Type B pancreatic cell (in vitro differentiated cells): ENCODE measurements at places on chromosomes 4 and X.

- no peaks in the 10 kb centered on the region for H3K4me1 ChIP-seq
- no peak overlapping the region for H3K4me3 ChIP-seq
- H3K27ac ChIP-seq, result no peak overlapping the region
- DNase-seq, result no peak
Observed at GRCh38 chrX:49257074-49257790, 7.3 kb downstream of the FOXP3 start.

DNA sequence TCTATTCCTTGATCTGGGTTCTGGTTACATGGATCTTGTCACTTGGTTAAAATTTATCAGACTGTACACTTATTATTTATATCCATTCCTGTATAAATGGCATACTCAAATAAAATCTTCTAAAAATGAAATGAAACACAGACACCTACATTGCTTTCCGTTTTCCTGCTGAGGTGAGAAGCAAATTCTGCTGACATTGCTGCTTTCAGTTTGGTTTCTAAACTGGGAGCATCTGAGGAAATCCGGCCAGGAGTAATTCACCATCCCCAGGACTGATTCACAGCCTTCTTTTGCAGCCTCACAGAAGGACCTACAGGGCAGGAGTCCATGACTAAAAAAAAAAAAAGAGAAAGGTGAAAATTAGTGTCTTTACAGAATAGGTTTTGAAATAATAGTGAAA, 93.6 kb downstream of the CORIN start:
- H3K27ac ChIP-seq, result no peak overlapping the region
- no peaks in the 10 kb centered on the region for H3K27me3 ChIP-seq
- no peak for DNase-seq

DNA sequence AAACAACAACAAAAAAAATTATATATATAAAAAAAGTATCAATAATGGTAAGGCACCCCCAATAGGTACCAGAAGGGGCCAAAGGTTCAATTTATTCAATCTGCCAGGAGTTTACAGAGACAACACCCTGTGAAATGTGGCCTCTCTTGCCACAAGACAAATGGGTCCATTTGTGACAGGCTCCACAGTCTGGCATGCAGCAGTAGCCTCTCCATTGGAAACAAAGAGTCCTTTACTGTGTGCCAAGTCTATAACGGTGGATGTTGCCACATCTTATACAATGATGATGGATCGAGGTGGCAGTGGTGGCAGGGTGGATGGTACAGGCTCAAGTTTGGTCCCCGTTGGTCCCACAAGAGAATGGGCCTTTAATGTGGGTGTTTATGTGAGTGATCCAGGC, 70.1 kb upstream of the SH3RF1 start:
- peaks cover 22% of the 10 kb centered on the region for H3K27me3 ChIP-seq
- H3K27ac ChIP-seq, result no peak overlapping the region

DNA sequence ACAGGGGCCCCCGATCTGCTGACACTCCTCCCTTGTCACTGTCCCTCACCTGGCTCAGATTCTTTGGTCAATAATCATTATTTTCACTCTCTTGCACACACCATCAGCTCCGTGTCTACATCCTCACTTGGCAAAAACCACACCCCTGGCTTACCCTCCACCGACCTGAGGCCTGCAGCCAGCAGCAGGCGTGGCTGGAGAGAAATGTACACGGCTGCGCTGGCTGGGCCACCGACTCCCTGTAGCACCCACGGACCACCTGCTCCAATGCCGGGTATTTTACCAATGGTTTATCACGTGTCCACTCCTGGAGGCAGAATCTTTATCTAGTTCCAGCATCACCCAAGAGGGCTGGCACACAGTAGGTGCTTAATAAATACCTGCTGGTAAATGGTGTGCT, 98.4 kb downstream of the WFS1 start:
- no peak for DNase-seq
- H3K4me1 ChIP-seq, result no peaks in the 10 kb centered on the region
- no peak overlapping the region for H3K27ac ChIP-seq
- H3K27me3 ChIP-seq, result peaks cover 38% of the 10 kb centered on the region
- H3K4me3 ChIP-seq, result no peak overlapping the region

DNA sequence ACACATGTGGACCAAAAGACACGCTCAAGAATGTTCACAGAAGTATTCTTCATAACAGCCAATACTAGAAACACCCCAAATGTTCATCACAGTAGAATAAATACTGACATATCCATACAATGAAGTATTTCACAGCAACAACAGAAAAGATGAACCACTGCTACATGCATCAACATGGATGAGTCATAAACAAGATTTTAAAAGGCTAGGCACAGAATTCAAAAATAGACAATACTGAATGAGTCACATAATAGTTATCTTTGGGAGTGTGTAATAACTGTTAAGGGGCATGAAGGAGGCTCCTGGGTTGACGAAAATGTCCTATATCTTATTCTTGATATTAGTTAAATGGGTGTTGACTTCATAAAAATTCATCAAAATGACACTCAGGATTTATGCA, 43.5 kb downstream of the CLOCK start:
- no peaks in the 10 kb centered on the region for H3K4me1 ChIP-seq
- DNase-seq, result no peak
- H3K36me3 ChIP-seq, result peaks cover 24% of the 10 kb centered on the region
- no peak overlapping the region for H3K27ac ChIP-seq
- no peak overlapping the region for H3K4me3 ChIP-seq

DNA sequence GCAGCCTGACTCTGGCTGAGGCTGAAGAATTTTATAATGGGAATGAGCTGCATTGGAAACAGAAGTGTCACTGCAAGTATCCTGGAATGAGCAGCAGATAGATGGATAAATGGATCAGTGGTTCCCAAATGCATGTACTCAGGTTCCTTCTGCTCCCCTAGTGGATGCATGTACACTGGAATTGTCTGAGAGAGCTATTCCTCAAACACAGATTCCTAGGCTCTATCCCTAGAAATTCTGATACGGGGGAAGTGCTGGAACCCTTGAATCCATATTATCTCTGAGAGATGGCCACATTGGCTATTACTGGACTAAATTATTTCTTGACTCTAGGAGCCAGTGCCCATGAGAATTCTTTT, 64.8 kb downstream of the TMEM131L start:
- H3K4me3 ChIP-seq, result no peak overlapping the region
- no peak overlapping the region for H3K27ac ChIP-seq
- H3K36me3 ChIP-seq, result peaks cover 6% of the 10 kb centered on the region
- H3K27me3 ChIP-seq, result no peaks in the 10 kb centered on the region
- DNase-seq, result no peak
- peaks cover 27% of the 10 kb centered on the region for H3K4me1 ChIP-seq

- DNase-seq, result no peak
- no peak overlapping the region for H3K27ac ChIP-seq
- peaks cover 8% of the 10 kb centered on the region for H3K4me1 ChIP-seq
- H3K4me3 ChIP-seq, result no peak overlapping the region
- H3K27me3 ChIP-seq, result peaks cover 11% of the 10 kb centered on the region
- H3K36me3 ChIP-seq, result no peaks in the 10 kb centered on the region
Observed at GRCh38 chr4:129248621-129249020, 152.7 kb downstream of the C4orf33 start.

GRCh38 chr4:118729287-118730286, 44.4 kb downstream of the METTL14 start:
- no peak overlapping the region for H3K27ac ChIP-seq
- H3K4me3 ChIP-seq, result no peak overlapping the region
- H3K4me1 ChIP-seq, result no peaks in the 10 kb centered on the region
- no peaks in the 10 kb centered on the region for H3K27me3 ChIP-seq

- peaks cover 3% of the 10 kb centered on the region for H3K36me3 ChIP-seq
- no peaks in the 10 kb centered on the region for H3K27me3 ChIP-seq
- H3K27ac ChIP-seq, result peak overlapping the region; percentile 8
Observed at GRCh38 chr4:123699880-123700771, 303.5 kb downstream of the SPRY1 start.

DNA sequence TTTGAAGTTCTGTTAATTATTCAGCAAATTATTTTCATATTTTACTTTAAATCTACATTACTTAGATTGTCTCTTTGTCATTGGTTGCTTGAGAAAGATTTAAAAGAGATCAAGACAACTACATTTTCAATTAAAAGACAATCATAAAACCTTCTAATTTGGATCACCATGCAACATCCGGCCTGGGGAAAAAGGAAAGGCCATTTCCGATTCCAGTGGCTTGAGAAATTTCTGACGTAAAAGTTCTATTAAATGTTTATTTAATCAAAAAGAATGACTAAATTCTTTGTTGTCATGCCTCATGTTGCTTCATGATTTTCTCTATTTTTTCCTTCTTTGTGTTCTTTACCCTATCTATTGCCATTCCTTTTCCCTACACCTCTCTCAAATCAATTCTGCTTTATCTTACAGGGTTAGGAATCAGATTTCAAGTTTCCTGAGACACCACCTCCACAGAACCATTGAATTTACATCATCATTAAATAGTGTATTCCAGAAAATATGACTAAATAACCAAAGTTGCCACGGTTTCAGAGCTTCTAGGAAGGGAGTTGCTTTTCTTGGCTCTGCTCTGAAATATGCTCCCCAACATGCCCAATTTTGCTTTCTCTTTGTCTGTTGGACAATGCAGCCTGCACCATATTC, 124.6 kb upstream of the ACSL4 start:
- no peak overlapping the region for H3K4me3 ChIP-seq
- no peaks in the 10 kb centered on the region for H3K27me3 ChIP-seq
- H3K36me3 ChIP-seq, result no peaks in the 10 kb centered on the region
- DNase-seq, result no peak
